8988T (cell line): ENCODE measurements at places on chromosomes 4 and X.

DNA sequence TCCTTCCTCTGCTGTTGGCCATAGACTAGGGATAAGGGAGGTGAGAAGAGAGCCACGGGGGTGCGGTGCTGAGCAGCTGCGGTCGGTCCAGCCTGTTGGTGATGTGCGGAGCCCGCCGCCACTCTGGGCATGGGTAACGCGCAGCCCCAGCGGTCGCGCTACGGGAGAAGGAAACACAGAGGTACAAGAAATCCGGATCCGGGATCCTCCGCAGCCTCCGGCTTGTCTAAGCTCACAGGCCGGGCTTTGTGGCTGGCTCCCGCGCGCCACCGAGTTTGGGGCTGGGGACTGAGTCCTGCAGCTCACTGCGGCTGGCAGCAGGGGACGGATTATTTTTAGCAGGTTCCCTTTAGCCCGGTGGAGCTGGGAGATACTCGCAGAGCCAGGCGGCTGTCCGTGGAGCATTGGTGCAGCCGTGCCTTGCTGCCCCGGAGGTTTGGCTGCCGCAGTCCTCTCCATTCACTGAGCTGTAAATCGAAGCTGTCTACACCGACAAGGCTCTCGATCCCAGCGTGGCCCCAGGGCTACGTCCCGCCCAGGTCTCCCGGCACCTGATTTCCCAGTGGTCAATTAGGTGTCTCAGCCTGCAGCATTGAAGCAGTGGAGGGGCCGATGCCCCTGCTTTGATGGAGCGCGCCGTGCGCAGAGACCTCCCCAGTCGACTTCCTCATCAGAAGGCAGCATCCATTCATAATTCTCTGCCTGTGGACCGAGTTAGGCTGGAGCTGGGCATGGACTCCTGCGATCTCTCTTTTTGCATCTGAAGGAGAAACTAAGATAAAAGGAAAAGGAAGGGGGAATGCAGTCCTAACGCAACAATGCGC lies 81.9 kb upstream of the SCML1 start:
- DNase-seq = no peak

DNA sequence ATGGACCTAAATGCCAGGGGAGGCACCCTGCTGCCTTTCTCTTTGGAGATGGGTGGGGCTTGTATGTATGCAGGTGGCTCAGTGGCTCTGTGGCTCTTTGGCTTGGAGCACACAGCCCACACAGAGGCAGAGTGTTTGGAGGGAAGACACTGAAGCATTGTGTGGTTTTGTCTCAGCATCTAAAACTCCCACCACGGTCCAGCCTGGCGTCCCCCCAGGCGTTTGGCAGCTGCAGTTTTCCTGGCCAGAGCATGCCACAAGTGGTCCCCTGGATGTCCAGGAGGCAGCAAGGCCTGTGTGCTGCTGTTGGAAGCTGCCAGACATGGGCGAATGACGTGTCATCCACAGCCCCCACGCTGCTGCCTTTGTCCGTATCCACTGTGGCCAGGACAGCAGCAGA lies 32.2 kb upstream of the PSAPL1 start:
- no peak for DNase-seq

- DNase-seq = no peak
These were observed 280.7 kb upstream of the KLHL4 start for GRCh38 chrX:87236830-87237440.

GRCh38 chr4:7180938-7181337 lies 11.4 kb upstream of the SORCS2 start:
- DNase-seq = no peak

- DNase-seq = no peak
These were observed 23.1 kb upstream of the MAGED1 start for GRCh38 chrX:51870354-51870753.

- DNase-seq = no peak
These were observed 605.1 kb downstream of the BCOR start for GRCh38 chrX:39492497-39493162.

DNA sequence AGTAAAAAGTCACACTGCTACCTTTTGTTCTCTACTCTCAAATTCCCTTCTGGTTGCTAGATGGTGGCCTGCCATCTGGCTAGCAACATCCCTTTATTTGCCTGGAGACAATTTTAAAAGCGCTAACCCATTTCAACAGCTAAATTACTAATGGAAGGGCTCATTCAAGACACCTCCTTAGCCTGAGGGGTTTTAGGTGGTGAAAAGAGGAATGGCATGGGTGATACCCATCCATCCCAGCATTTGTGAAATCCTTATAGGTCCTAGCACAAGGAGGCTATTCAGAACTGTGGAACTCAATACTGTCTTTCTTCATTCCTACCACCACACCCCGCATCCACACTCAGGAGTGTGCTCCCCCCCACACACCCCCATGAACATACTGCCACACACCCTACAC lies 33.5 kb downstream of the ARHGEF9 start:
- DNase-seq = no peak

DNA sequence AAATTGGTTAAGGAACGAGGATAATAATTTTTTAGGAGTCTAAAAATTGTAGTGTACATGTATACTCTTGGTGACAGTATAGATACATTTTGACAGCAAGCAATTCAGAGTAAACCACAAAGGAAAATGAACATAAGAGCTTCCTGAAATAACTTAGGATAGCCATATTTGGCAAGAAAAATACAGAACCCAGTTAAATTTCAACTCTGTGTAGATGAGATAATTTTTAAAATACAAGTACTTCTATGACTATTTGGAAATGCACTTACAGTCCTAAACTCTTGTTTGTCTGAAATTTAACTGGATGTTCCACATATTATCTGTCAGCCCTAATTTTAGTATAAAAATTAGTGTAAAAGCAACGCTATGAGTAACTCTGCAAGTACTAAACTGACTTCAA lies 124.4 kb upstream of the PCDH18 start:
- no peak for DNase-seq

DNA sequence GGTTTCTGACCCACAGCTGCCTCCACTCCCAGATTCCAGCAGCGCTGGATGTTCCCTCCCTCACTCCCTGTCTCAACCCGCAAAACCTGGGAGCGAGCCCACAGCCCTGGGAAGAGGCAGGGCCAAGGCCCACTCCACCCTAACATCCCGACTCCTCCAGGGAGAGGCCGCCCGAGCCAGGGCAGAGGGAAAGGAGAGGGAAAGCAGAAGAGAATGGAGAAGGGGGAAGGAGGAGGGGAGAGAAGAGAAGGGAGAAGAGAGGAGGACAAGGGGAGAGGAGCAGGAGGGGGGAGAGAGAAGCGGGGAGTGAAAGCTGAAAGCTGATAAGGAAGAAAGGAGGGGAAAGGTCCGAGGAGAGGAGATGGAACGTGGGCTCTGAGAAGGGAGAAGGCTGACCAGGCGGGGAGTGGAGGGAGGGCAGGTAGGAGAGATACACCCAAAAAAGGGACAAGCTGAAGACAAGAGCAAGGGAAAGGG lies 120.2 kb upstream of the PJA1 start:
- no peak for DNase-seq

DNA sequence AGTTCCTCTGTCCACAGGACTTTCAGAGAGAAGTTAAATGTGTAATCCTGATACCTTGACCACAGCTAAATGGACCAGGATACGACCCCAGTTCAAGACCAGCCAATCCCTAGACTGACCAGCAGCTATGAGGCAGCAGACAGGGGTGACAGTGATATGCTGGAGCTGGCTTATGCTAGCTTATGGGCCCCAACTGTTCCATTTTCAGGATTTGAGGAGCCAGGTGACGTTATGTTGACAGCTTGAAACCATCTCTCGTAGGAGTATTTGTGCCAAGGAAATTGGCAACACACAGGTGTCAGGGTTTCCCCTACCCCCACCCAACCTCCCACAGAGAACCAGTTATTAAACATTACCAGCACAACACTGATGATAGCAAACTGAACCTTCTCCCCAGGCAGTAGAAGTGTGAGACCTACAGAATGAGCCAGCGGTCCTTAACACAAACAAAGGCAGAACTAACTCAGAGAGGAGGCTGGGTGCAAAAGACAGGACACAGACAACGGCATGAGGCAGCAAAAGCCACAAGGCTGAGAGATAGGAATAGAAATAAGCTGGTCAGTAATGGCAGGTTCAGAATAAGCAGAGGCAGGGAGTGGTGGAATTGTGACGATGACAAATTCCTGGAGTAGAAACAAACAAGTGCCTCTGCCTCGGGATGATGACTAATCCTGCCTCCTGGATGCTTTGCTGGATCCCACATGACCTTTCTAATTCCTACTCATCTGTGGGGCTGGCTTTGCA lies 85.6 kb upstream of the CPEB2 start:
- no peak for DNase-seq

DNA sequence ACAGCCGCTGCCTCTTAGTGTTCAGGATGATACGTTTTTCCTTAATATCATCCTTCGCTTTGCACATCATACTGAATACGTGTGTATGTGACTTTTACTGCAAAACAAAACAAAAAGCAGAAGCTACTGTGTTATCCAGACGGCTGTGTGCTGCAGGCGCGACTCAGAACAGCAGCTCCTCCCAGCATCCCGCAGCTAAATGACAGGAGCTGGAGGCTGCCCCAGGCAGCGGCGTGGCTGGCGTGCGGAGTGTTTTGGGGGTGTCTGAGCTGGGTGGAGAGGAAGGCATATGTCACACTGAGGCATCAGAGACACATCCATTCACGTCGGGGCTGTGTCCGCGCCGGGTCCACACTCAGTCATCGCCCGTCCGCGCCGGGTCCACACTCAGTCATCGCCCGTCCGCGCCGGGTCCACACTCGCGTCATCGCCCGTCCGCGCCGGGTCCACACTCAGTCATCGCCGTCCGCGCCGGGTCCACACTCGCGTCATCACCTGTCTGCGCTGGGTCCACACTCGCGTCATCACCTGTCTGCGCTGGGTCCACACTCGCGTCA lies 16.6 kb downstream of the PCGF3 start:
- DNase-seq = no peak

DNA sequence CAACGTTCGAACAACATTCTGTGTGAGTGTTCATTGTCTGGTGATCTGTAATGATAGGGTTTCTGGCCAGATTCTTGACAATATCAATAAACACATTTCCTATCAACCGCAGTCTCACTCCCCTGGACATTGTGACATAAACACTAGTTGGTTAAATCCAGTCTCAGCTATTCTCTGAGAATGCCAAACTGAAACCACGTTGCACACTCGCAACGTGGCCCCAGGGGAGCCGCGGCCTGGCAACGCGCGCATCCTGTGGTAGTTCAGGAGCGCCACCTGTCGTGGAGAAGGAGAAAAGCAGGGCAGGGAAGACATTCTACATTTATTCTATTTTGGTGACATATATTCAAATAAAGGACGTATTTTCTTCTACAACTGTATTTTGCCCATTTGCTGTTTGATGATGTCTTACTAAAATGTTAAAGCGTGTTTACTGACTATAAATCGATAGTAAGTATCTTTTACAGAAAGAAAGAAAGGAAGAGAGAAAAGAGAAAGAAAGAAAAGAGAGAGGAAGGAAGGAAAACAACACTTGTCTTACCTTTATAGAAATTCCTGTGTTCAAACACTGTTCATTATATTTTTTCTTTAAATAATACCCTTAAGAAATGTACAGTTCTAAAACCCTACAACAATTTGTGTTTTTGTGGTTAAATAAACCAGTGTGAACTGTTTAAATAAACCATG lies 738.3 kb upstream of the FRG1 start:
- DNase-seq = no peak

GRCh38 chr4:181938631-181939030 lies 304.6 kb upstream of the TENM3 start:
- DNase-seq = no peak
